Breast epithelium (tissue), 4 donors: ENCODE measurements at places on chromosomes 2 and 18. TPM values are rescaled to one million over a fixed set of nuclear protein-coding genes. Genes with fewer than 3 reads are reported as not detected.

DNA sequence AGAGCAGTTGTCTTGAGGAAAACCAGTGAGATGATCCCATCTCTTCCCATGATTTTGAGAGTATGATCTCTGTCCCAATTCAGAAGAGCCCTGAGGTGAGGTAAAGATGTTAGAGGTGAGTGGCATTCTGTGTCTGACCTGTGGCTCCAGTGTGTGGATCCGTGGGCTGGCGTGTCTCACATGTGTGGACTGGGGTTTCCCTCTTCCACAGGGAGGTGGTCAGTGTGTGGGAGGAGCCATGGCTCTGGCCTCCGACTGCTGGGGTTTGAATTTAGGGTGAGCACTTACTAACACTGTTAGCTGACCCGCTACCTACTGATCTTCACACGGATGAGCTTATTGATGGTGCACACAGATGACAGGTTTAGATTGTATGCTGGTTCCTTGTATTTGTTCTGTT, 31.2 kb downstream of the ASAP2 start:
- H3K36me3 ChIP-seq = no peaks in the 10 kb centered on the region
- H3K4me3 ChIP-seq = no peak overlapping the region
- H3K4me1 ChIP-seq = peaks cover 5% of the 10 kb centered on the region
- H3K27ac ChIP-seq = peak overlapping the region; percentile 73

- no peak overlapping the region for H3K27ac ChIP-seq
- no peaks in the 10 kb centered on the region for H3K36me3 ChIP-seq
- no peak for DNase-seq
- no peak overlapping the region for H3K4me3 ChIP-seq
- no peaks in the 10 kb centered on the region for H3K4me1 ChIP-seq
Observed at GRCh38 chr2:134357814-134358213, 103.9 kb downstream of the MGAT5 start.

- no peaks in the 10 kb centered on the region for H3K36me3 ChIP-seq
- no peaks in the 10 kb centered on the region for H3K4me1 ChIP-seq
- H3K4me3 ChIP-seq = no peak overlapping the region
- no peaks in the 10 kb centered on the region for H3K27me3 ChIP-seq
- DNase-seq = no peak
- no peak overlapping the region for H3K27ac ChIP-seq
Observed at GRCh38 chr2:105127289-105127915, 89.5 kb downstream of the MRPS9 start.

DNA sequence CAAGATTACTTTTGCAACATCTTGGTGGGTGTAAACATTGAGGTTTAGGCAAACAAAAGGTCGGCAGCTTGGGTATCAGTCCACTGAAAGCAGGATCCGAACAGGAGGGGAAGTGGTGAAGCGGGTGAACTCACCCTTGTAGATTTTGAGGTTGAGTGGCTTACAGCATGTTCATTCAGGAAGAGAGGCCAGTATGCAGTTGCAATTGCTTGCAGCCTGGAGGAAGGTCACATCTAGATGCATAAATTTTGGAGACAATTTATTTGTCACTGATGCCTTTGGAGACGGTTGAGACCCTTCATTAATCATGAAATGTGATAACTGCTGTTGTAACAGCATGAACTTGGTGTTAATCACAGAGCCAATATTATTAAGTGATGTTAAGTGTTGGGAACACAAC, 131.1 kb downstream of the LTBP1 start:
- H3K4me1 ChIP-seq = no peaks in the 10 kb centered on the region
- H3K27me3 ChIP-seq = no peaks in the 10 kb centered on the region
- no peak overlapping the region for H3K27ac ChIP-seq
- no peak overlapping the region for H3K4me3 ChIP-seq

The HRH4 gene
- 0.29 TPM for total RNA-seq

The DSEL gene
- total RNA-seq = 13.8 TPM

The PNPT1 gene
- 21.8 TPM for total RNA-seq

The CRYGC gene
- not detected for total RNA-seq
